Nephron progenitor cell (in vitro differentiated cells): ENCODE measurements at places on chromosomes 7 and 10.

DNA sequence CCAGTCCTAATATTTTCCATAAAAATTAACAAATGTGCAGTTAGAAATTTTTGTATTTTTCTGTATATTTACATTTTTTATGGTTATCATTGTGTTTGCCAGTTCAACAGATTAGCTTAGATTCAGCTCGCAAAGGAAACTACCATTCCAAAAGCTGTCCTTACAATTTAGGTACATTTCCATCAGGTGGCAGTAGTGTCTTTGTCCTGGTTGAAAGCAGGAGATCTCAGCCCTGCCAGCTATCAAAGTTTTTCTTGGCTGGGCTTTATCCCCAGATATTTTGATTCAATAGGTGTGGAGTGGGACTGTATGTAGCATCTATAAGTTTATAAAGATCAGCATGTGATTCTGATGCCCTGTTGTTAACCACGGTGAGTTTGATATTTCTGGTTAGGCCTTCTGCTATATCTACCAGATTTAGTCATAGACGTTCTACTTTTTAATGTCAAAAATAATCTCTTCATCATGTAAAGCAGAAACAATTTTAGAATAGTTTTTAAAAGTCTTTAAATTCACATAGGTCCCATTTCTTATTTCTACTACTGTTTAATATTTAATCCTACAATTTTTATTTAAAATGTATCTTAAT is 15.5 kb upstream of the ICA1 start:
- DNase-seq = no peak

DNA sequence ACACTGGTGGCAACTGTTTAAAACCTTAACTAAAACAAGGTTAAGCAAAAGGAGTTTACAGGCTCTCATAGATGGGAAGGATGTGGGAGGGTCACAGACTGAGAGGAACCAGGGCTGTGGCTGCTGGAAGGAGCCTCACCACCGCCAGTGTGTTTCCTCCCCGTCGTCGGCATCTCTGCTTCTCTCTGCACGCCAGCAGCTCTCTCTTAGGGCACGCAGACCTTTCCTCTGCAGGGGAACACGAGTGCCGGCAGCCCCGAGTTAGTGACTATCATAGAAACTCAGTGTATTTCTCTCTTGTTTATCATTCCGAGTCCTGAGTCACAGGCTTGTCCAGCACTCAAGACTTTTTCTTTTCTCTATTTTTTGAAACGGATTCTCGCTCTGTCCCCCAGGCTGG is 8.1 kb upstream of the SH2D4B start:
- DNase-seq = no peak

DNA sequence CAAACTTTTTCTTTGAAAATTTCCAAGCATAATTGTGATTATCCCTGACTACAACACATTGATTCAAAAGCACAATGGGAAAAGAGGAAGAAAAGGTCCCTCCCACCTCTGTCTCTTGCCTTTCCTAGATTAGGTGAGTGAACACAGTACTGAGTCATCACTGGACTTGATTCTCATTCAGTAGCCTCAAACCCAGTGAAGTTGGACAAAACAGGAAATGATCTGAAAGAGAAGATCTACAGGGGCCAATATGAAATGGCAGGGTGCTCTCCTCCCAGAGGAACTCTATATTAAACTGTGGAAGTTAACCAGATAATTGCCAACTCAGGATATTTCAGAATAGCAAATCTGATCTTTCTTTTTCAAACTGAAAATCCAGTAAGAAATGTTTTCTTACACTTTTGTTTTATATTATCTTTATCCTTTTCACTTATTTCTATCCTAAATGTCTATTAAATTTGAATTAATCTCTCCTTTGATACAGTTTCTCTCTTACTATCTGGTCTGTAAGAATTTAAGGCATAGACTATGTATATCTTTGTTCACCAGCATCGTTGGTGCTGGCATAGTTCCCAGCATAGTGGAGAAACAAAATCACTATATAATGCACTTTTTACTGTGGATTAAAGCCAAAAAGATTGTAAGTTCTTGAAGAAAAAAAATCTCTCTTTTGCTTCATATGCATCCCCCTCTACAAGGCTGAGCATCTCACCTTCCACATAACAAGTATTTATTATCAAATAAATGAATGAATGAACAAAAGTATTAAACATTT is 41.4 kb upstream of the IKZF1 start:
- no peak for DNase-seq

- DNase-seq = no peak
These were observed 141.4 kb upstream of the DGKB start for GRCh38 chr7:15043931-15044330.

GRCh38 chr10:100725869-100726426 is 19.4 kb upstream of the PAX2 start:
- no peak for DNase-seq

- no peak for DNase-seq
These were observed 12.6 kb downstream of the TRIM8 start for GRCh38 chr10:102656791-102657371.

DNA sequence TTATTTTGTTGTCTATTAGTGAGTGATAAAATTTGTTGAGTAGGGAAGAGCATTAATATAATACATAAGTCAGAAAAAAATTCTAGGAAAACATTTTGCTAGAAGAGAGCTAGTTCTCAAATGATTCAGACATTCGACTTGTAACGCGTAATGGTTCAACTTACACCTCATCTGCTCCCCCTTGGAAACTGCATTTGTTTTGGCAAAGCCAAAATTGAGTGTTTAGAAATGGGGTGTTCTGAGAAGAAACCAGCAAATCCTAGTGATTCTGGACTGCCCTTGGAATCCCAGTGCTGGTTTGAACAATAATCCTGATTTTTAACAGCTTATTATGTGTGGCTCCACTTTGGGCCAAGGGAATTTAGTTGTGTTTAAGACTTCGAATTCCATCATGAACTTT is 475.7 kb downstream of the SUGCT start:
- DNase-seq = no peak

DNA sequence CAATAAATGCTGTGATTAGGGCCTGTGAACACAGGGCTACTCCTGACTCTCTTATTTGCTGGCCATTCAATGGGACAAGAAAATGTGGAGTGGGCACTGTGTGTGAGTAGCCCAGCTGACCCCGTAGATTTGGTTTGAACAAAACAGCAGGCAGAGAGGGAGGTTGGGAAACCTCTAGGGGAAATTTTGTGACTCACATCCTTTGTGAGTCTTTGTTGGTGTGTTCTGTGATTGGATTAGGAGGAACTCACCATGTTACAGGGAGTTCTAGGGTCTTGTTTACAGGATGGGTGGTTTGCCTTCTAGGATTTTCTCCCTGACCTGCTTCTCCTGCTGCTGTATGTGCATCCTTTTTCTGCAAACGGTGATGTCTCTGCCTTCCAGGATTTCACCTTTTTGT is 128.3 kb upstream of the MKI67 start:
- DNase-seq = no peak

DNA sequence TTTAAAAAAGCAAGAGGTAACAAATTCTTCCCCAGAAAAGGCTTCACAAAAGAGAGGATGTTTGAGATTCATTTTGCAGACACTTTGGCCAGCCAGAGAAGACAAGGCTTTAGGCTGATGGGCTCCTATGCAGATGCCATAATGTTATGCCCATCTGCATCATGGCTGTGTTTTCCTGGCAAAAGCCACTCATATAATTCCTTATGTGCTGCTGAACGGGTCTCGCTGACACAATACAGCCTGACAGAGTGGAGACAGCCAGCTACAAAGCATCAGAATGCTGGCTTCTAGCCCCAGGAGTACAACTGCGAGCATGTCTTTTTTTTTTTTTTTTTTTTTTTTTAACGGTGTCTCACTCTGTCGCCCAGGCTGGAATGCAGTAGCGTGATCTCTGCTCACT is 1157.4 kb upstream of the AUTS2 start:
- no peak for DNase-seq

DNA sequence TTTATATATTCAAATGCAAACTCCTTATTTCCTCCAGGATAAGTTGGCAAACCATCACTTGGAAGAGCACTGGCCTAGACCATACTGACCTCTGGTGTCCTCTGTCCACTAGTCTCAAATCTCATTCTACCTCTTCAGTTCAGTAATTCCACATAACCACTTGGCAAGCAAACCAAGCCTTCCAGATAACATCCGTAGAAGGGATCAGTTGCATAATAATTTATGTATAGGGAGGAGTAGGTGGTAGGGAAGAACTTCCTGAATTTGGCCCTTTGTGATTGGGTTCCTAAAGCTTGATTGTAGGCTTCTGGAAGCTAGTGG is 55.0 kb downstream of the WAC start:
- no peak for DNase-seq

- no peak for DNase-seq
These were observed 609.7 kb downstream of the PTPRN2 start for GRCh38 chr7:157977717-157978496.

DNA sequence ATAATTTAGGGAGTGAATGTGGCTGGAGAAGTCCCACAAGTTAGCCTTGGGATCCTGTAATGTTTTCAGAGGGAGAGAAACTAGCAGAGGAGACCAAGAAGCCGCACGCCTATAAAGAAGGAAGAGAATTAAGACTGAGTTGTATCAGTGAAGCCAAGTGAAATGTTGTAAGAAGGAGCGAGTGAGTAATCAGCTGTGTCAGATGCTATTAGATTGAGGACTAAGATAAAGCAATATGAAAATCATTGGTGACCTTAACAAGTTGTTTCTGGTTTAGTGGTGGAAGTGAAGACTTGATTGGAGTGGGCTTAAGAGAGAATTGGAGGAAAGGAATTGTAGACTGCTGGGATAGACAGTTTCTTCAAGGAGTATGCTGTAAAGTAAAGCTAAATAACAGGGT is 8.8 kb downstream of the CCSER2 start:
- DNase-seq = no peak

DNA sequence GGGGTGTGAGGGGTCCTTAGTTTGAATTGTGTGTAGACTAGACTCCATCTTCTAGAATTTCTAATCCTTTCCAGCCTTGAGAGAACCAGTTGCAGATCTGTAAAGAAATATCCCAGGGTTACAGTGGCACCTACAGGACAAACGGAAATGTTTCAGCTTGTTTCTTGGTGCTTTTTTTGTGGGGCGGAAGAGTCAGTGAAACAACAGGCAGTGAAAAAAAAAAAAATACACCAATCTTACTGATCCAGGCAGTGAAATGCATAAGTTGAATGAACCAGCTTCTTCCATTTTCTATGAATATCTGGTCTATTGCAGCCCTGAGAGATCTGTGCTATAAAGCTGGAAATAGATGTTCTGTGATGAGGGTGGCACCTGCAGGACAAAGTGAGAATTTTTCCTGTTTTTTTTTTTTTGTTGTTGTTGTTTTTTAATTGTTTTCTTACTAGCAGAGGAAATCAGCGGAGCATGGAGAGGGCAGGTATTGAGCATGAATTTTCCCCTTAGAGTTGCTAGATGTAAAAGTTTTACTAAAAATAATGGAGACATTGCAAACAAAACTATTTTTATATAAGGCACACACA is 81.9 kb upstream of the DYNC1I1 start:
- peak; percentile 27 for DNase-seq

DNA sequence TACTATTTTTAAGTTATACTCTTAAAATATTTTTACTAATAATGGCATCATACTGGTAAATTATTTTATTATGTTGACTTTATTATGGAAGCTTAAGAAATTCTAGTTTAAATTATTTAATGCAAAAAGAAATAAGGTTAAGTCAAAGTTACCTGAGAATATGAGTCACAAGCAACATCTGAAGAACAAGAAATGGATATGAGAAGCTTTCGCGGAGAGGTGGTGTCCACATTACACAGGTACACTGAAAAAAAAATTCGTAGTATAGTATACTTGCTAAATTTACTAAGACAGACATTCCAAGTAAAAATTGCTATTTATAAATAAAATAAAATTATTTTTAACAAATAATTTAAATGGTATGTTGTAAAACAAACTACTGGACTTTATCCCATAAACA is 143.8 kb downstream of the AVL9 start:
- DNase-seq = no peak

GRCh38 chr7:157944051-157944450 is 607.2 kb downstream of the DNAJB6 start:
- DNase-seq = no peak

GRCh38 chr10:69229616-69229916 is 9.4 kb downstream of the HKDC1 start:
- no peak for DNase-seq

DNA sequence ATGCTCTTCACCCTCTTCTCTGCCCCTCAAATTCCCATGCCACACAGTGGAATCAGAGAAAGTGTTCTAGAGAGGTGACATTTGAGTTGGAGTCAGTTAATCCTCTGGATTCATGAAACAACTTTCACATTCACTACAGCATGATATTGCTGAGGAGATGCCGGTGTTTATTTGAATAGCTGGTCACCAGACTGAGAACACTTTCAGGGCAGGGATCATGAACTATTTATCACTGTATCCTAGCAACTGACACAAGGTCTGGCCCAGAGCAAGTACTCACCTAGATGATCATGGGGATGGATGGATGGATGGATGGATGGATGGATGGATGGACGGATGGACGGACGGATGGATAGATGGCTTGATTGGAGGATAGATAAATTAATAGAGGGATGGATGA is 116.7 kb upstream of the ZMIZ1 start:
- DNase-seq = no peak

- DNase-seq = no peak
These were observed 11.1 kb downstream of the KCP start for GRCh38 chr7:128899392-128899791.

GRCh38 chr10:128400564-128400963 is 274.3 kb upstream of the MKI67 start:
- no peak for DNase-seq

DNA sequence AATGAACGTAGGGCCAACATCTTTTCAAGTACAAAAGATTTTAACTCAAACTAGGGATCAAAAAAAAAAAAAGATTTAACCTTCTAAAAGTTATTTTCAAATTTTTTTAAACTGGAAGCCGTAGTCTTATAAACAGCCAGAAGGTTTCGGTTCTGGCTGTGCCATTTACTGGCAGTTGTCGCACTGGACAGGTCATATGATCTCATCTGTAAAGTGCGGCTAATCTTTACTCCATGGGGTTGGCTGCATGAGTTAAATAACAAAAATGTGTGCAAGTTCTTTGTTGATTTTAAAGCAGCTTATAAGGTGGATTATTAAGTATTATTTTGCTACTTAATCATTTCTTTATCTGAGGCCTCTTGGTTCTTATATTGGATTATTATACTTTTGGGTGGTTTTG is 36.6 kb downstream of the TRUB1 start:
- DNase-seq = no peak

DNA sequence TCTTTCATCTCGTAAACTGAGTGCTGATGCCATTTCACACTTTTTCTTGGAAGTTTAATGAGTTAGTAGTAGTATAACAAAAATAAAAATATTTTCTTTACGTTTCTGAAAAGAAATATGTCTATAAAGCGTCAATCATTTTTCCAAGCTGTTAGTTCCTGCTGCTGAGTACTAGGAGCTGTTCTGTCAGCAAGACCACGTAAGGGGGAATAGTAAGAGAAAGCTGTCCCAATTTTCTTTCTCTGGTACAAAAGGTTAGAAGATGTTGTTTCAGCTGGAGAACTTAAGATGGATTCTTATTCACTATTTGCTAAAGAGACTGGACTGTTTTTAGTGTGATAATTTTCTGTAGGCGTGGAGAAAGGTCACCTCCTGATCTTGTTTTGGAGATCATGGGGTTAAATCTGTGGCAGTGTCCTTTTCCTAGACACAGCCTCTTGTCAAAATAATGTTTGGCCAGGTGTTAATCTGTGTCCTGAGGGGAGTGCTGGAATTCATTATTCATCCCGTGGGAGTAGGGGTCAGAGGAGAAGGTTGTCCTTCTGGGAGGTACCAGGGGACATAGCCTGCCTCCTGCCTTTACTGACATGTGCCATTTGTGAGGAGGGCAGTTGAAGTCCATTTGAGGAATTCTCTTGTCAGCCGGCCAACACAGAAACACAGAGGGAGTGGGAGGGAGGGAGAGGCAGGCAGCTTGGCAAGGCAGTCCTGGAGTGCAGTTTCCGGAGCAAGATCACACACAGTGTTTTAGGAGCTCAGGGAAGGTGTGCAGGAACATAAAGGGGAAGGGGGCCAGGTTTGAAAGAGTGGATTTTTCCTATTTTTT is 368.7 kb downstream of the AUTS2 start:
- DNase-seq = peak; percentile 17
